A549 treated with Hydrocortisone at 1 μM for 4 hours (cell line): ENCODE measurements at places on chromosomes 3 and 15. TPM values are rescaled to one million over a fixed set of nuclear protein-coding genes. Genes with fewer than 3 reads are reported as not detected.

Gene SLC35G2
- total RNA-seq: 23.6 to 29.0 TPM (median 28.0 TPM) in 5 replicates

Gene GOLGA8T
- 0.91 to 1.7 TPM (median 1.6 TPM) in 5 replicates for total RNA-seq

Gene SKOR1
- total RNA-seq: 0.02 to 0.07 TPM (median 0.05 TPM) in 5 replicates

Gene CCDC39
- total RNA-seq: not detected in 5 replicates

Gene SLC51B
- 14.4 to 20.3 TPM (median 15.9 TPM) in 5 replicates for total RNA-seq

Gene PROK2
- not detected in 5 replicates for total RNA-seq

Gene DAZL
- not detected in 5 replicates for total RNA-seq

Gene MRAS
- total RNA-seq: 8.3 to 10.1 TPM (median 8.8 TPM) in 5 replicates

Gene GABRR3
- not detected in 5 replicates for total RNA-seq

Gene ROPN1
- total RNA-seq: not detected in 5 replicates

Gene THAP10
- 3.9 to 5.4 TPM (median 4.7 TPM) in 5 replicates for total RNA-seq

Gene NDUFB5
- total RNA-seq: 43.2 to 58.0 TPM (median 49.8 TPM) in 5 replicates

Gene ZNF662
- total RNA-seq: not detected in 5 replicates
